Activated naive CD8-positive, alpha-beta T cell treated with anti-CD3 and anti-CD28 coated beads, Interleukin-2, amount 10 ng/mL, durations not matched to agents 7 days and 5 days (primary cell): ENCODE measurements at places on chromosomes 1 and 21.

DNA sequence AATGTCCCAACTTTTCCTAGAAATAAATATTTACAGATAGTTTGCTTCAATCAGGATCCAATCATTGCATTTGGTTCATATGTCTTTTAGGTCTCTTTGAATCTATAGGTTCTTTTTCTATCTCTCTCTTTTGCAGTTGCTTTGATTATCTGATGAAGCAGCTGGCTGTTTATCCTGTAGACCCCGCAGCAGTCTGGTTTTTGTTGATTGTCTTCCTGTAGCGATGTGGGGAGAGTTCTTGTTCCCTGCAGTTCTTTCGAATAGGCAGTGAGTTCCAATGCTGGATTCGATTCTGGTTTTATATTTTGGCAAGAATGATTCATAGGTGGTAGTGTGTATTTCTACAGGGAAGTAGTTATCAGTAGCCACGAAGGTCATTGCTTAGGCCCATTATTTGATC lies 7.4 kb upstream of the MIXL1 start:
- no peak for DNase-seq

DNA sequence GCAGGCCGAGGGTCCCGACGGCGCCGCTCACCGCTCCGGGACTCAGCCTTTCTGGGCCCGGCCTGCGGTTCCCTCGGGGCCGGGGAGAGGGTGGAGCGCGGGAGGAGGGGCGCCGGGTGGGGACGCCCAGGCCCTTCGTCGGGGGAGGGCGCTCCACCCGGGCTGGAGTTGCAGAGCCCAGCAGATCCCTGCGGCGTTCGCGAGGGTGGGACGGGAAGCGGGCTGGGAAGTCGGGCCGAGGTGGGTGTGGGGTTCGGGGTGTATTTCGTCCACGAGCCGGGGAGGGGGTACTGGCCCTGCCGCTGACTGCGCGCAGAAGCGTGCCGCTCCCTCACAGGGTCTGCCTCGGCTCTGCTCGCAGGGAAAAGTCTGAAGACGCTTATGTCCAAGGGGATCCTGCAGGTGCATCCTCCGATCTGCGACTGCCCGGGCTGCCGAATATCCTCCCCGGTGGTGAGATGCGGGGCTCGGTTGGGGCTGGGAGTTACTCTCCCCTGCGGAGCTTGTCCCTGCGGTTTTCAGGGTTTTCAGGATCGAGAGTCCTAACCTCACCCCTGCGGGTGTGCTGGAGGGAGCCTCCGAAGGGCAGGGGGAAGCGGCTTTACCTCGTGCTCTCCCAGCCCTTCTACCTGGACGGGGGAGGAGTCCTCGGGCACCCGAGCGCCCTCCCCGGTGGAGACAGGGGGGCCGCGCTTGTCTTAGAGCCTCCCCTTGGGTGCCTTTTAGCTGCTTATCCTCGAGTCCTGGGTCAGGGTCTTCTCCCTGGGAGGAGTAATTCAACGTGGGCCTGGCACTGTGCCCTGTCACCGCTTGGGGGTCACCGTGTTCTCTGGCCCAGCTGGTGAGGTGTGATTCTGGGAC lies 2.1 kb downstream of the SAMD11 start:
- no peak for DNase-seq

- DNase-seq = no peak
Observed at GRCh38 chr1:93617670-93618499, 63.8 kb downstream of the BCAR3 start.

DNA sequence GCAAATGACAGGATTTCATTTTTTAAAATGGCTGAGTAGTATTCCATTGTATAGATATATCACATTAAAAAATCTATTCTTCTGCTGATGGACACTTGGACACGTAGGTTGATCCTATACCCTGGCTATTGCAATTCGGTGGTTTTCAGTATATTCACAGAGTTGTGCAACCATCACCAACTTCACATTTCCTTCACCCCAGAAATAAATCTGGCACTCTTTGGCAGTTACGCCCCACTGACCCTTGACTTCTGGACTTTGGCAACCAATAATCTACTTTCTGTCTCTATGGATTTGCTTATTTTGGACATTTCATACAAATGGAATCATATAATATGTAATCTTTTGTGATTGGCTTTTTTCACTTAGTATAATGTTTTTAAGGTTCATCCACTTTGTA lies 35.9 kb downstream of the MAP3K7CL start:
- DNase-seq = no peak

DNA sequence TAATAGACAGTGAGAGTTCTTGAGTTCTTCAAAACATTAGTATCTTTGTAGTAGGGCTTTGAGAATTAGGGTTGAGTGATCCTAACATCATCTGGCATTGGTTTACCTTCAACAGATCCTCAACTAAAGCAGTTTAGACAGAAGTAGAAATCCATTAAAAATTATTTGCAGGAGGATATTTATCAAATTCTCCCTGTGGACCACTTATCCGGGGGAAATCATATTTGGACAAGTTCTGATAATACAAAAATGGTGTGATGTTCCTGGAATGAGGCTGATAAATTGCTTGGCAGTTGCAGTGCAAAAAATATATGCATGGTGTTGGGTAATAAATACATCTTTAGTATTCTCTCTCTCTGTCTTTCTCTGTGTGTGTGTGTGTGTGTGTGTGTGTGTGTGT lies 115.1 kb upstream of the CHODL start:
- no peak for DNase-seq

- DNase-seq = no peak
Observed at GRCh38 chr1:246775531-246776385, 51.5 kb downstream of the SCCPDH start.

DNA sequence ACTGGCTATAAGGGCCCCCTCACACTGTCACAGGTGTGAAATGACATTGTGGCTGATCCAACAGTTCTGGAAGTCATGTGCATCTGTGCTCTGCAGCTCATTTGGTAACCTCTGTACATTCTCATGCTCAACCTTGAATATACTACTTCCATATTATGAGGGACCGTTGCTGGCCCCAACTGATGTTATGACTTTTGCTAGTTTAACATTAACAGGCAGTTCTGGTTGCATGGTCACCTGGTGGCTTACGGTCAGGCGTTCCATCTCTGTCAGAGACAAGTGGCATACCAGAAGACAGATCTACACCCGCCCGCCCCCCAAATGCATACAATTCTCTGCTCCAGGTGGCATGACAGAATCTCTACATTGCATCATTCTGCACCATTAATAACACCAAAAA lies 6.0 kb upstream of the DIP2A start:
- no peak for DNase-seq

DNA sequence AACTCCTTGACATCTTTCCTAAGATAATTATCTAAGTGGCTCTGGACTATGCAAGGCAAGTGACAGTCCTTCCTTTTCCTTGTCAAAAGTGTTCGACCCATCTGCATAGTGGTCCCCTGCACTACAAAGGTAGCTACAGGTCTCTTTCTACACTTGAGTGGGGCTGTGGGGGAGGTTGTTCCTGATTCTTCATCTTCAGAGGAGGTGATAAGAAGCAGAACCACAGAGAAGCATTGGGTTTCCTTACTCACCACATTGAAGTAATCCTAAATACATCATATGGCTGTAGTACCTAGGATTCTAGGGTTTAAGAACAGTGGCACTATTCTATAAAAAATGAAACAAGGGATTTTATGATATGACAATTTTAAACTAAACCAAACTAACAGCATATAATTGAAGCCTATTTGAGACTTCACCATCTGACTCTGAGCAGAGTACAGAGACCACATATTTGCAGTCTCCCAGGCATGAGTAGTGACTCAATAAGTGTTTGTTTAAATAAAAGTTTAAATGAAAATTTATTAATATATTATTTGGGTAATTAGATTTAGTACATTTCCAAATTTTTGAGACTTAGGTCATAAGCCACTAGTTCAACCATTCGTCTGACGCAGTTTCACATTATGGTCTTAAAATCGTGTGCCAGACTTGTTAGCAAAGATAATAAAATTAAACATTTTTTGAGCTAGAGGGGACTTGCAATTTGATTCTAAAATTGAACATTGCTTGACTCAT lies 54.9 kb upstream of the NEK7 start:
- DNase-seq = no peak

DNA sequence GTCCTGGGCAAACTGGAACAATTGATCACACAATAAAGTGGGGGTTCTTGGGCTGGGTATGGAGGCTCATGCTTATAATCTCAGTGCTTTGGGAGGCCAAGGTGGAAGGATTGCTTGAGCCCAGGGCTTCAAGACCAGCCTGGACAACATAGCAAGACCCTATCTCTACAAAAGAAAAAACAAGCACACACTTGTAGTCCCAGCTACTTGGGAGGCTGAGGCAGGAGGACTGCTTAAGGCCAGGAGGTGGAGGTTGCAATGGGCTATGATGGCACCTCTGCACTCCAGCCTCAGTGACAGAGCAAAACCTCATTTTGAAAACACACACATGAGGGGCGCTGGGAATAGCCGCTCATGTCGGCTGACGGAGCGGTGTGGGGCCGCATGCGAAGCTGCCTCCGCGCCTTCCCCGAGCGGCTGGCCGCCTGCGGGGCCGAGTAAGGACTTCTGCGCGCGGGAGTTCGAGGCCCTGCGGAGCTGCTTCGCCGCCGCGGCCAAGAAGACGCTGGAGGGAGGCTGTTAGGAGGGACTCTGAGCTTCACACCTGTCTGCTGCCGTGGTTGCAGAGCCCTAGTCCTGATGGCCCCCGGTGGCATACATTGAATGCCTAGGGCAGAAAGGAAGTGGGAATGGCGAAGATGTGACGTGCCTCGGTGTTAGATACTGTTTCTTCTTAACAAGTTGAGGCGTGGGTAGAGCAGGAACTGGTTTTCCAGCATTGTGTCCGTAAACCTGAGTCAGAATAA lies 59.5 kb downstream of the ACBD3 start:
- DNase-seq = peak; percentile 23

GRCh38 chr1:20440785-20441200 lies 45.2 kb downstream of the CAMK2N1 start:
- DNase-seq = no peak

- DNase-seq = no peak
Observed at GRCh38 chr1:230679825-230680224, 34.1 kb downstream of the AGT start.

DNA sequence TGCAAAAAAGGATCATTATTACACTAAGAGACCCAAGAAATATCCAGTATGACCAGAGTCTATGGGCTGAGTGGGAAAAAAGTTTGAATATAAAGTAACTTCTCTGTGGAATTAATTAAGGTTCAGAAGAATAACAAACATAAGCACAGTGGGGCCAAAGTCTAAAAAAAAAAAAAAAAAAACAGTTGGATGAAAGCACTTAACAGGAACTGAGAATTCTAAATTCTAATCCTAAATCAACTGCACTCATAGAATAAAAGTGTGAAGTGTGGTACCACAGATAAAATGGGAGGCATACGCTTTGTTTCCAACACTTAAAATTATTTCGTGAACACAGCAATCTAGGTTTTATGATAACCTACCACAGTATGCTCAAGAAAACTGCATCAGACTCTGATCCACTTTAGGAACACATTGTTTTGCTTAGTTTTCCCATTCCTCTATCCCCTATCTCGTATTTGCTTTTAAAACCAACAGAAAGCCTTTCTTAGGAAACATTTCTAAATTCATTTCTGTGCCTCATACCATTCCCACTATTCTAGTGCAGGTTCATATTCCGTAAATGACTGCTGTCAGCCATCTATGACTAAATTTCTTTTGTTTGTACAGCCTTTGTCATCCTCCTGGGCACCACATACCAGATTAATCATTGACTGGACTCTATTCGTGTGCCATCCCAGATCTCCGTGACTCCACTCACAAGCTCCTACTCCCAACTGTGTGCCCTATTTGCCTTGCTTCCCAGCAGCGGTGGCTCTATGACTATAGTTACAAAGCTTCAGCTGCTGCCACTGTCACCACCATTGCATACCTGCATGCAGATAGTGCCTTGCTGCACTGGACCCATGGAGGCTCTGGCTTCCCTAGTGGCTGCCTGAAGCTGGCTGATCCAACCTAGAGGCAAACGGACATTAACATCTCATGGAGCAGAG lies 24.9 kb downstream of the CHML start:
- no peak for DNase-seq

DNA sequence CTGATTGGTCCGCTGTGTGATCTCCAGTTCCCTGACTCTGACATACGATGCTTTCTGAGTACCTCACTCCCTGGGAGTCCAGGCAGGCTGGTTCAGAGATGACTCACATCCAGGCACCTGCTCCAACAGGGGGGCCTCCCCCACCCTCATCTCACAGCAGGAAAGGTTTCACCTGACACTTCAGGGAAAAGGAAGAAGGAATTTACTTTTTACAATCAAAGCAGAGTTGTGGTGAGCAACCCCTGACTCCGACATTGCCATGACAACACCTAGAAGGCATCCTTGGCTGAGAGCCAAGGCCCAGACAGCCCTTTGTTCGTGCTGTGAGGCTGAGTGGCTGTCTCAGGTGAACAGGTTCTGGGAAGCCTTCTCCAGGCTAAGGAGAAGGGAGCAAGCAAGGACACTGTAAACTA lies 164.6 kb upstream of the GJB5 start:
- DNase-seq = no peak

DNA sequence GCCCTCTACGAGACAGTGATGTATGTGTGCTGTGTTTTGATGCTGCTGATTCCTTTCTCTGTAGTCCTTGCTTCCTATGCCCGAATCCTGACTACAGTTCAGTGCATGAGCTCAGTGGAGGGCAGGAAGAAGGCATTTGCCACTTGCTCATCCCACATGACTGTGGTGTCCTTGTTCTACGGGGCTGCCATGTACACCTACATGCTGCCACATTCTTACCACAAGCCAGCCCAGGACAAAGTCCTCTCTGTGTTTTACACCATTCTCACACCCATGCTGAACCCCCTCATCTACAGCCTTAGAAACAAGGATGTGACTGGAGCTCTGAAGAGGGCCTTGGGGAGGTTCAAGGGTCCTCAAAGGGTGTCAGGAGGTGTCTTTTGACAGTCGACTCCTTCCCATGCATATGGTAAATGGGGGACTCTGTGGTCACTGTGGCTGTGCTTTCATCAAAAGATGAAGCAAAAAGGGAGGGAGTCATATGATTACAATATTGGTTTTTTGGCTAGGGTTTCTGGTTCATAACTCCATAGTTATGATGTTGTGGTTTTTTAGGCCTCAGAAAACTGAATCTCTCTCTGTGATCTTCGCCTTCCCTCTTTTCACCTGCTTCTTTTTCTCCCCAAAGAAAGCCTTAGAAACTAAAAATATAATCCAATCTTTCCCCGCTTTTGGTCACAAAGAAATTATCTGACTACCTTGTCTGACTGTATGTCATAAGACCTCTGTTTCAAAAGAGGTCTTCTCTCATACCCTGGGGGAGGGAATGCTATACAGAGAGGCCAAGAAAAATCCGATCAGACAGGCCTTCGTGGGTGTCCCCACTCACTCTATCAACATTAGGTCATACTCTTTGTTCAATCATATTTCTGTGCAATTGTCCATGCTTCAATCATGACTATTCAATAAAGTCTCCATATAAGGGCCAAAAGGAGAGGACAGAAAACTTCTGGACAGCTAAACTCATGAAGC lies 4.2 kb downstream of the OR2T1 start:
- no peak for DNase-seq

DNA sequence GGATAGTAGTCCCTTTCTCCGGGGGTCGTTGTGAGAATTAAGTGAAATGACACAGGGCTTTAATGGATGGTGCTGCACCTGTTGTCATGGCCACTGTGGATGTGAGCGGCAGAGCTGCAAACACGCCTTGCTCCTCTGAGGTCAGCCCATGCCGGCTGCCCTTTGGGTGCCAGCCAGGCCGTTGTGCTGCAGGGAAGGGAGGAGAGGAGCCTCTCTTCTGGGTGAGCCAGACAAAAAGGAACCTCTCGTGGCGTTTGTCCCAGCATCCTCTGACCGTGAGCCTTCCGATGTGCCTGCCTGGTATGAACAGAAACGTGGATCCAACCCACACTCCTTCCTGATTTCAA lies 383.0 kb upstream of the VAMP3 start:
- no peak for DNase-seq
